GM12878 (cell line): ENCODE measurements at places on chromosomes 12 and 14. TPM values are rescaled to one million over a fixed set of nuclear protein-coding genes. Genes with fewer than 3 reads are reported as not detected.

C1S gene
- 1.2 and 1.3 TPM in 2 replicates for total RNA-seq

GPR132 gene
- total RNA-seq = 39.6 and 40.3 TPM in 2 replicates

SLCO1A2 gene
- total RNA-seq = not detected in 2 replicates

DNA sequence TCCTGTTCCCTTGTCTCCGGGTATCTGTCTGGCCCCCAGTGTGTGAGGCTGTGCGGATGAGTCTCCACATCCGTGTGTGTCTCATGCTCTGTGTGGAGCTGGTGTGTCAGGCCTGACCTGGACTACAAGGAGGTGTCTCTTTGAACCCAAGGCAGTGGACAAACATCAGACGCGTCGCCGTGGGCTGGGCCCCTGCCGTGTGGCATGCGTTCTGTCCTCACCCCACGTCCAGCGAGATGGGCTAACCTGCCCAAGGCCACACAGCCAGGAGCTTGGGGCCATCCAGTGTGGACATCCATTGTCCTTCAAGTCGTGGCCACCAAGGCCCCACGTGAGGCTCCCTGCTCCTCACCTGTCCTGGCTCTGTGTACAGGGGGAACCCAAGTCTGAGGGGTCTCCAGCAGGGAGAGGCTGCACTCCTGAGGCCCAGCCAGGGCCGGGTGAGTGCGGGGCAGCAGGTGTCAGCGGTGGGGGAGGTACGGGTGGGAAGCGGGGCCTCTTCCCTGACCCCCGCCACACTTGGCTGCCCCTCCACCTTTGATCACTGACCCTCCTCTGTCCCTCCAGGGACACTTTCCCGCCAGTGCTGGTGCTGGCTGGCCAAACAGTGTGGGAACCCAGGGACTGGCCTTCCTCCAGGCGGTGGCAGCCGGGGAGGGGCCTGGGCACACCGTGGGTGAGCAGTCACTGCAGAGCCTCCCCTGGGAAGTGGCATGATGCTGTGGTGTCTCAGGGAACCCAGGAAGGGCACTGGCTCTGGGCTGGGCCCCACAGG, 48.5 kb downstream of the CYP46A1 start:
- H3K27me3 ChIP-seq = peaks cover 2% of the 10 kb centered on the region
- H3K4me1 ChIP-seq = no peaks in the 10 kb centered on the region
- no peak for DNase-seq
- no peak overlapping the region for H3K27ac ChIP-seq

DNA sequence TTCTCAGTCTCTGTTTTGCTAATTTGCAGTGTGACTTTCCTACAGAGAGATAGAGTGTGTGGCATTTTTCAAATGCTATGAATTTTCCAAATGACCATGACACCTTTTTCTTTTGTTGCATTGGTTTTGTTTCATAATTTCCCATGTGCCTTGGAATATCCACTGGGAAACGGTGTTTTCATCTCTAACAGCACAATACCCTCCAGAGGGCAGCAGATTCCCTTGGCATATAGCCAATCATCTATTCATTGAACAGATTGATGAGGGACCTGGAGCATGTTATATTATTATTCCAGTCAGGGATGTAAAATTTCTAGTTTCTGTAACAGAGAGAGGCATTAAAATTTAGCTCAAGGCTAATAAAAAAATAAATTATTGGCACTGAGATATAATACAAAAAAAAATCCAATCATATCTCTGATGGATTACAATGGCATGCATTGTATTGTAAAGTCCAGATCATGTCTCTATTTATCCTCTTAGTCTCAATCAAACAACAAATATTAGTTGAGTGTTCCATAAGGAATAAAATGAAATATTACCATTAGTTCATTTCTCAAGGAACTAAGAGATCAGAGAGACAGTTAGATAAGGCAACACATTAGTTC, 29.6 kb upstream of the NTN4 start:
- H3K4me1 ChIP-seq = no peaks in the 10 kb centered on the region
- H3K27me3 ChIP-seq = no peaks in the 10 kb centered on the region; the same call in 1 of the 2 replicates
- no peaks in the 10 kb centered on the region for H3K36me3 ChIP-seq
- DNase-seq = no peak

DNA sequence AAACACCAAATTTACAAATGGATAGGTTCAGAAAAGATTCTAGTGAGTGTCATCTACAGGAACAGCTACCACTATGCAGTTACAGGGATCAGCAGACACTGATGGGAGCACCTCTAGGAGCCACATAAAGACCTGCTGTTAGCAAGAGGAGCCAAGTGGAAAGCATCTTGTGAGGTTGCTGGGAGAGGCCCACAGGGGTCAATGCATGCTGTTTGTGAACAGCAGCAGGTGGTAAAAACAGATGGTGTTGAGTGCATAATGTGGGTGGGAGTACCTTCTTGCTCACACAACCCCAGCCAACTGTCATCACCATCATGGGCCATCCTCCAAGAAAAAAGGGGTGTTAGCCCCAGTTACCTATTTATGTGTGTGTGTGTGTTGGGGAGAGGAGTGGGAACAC, 215.2 kb upstream of the SSTR1 start:
- H3K27me3 ChIP-seq = no peaks in the 10 kb centered on the region
- no peaks in the 10 kb centered on the region for H3K36me3 ChIP-seq
- DNase-seq = no peak
- no peaks in the 10 kb centered on the region for H3K4me1 ChIP-seq
- H3K27ac ChIP-seq = no peak overlapping the region

DNA sequence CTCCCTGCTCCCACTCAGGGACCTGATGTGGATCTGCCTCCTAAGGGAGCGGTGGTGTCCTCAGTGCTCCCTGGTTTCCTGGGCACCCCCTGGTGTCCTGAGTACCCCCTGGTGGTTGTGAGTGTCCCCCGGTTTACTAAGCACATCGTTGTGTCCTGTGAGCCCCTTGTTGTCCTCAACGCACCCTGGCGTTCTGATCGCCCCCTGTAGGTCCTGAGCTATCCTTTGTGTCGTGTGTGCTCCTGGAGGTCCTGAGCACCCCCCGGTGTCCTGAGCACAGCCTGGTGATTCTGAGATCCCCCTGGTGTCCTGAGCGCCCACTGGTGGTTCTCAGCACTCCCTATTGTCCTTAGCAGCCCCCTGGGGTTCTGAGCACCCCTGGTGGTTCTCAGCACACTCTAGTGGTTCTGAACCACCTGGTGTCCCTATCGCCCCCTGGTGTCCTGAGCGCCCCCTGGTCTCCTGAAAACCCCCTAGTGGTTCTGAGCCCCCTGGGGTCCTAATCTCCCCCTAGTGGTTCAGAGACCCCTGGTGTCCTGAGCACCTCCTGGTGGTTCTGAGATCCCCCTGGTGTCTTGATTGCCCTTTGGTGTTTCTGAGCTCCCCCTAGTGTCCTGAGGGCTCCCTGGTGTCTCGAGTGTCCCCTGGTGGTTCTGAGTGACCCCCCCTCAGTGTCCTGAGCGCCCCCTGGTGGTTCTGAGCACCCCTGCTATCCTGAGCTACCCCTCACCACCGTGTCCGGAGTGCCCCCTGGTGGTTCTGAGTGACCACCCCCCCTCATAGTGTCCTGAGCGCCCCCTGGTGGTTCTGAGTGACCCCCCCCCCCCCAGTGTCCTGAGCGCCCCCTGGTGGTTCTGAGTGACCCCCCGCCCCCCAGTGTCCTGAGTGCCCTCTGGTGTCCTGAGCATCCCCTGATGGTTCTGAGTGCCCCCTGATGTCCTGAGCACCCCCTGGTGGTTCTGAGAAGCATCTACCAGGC, 615.1 kb downstream of the TMEM121 start:
- H3K4me1 ChIP-seq = no peaks in the 10 kb centered on the region
- no peak for DNase-seq
- no peaks in the 10 kb centered on the region for H3K27me3 ChIP-seq
- no peak overlapping the region for H3K27ac ChIP-seq
- no peak overlapping the region for H3K4me3 ChIP-seq
- H3K36me3 ChIP-seq = no peaks in the 10 kb centered on the region

- no peak overlapping the region for H3K27ac ChIP-seq
- H3K4me1 ChIP-seq = no peaks in the 10 kb centered on the region
- no peak overlapping the region for H3K4me3 ChIP-seq
Observed at GRCh38 chr14:23532658-23533057, 18.9 kb downstream of the ZFHX2 start.

- no peaks in the 10 kb centered on the region; the same call in 1 of the 2 replicates for H3K36me3 ChIP-seq
- DNase-seq = no peak
- no peak overlapping the region for H3K4me3 ChIP-seq
- H3K27me3 ChIP-seq = no peaks in the 10 kb centered on the region
Observed at GRCh38 chr14:65745396-65746190, 333.1 kb downstream of the FUT8 start.

DNA sequence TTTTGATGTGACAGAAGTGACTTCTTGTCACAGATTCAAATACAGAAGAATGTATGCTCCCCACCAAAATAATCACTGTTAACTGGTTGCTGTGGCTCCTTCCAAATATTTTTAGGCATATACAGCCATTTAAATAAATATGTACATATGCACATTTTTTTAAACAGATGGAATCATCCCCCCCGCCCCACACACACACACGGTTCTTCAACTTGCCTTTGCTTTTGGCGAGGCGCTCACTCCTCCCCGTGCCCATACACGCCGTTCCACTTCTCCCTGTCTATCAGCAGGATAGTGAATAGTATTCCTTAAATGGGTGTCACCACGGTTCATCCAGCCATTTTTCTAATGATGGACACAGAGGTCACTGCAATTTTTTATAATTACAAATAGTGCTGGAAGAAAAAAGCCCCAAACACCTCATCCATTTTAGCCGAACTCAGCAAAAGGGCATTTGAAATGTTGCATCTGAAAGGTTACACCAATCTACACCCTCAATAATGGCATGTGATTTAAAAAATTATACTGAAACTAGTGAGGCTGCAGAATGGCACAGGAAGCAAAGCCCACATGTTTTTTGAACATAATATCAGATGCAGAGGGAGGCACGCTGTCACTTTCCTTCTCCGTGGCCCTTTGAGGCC, 39.2 kb upstream of the MEG3 start:
- H3K27me3 ChIP-seq = no peaks in the 10 kb centered on the region
- DNase-seq = no peak
- H3K36me3 ChIP-seq = no peaks in the 10 kb centered on the region
- H3K27ac ChIP-seq = no peak overlapping the region
- H3K4me3 ChIP-seq = no peak overlapping the region

DNA sequence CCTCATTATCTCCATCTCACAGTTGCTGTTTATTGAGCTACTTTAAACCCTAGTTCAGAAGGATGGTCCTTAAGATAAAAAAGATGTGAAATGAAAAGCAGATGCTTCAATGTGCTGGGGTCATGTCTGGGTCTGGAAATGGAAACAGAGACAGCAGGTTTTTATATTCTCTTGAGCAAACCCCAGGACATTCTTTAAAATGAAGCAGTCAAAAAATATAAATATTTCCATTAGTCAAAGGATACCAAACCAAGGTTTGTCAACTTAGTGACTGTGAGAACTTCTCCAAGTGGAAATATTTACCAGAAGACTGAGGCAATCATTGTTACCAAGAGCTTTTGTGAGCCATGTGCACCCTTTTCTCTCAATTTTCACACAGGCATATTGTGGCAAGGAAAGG, 102.5 kb upstream of the DIO2 start:
- no peaks in the 10 kb centered on the region for H3K4me1 ChIP-seq
- no peak for DNase-seq
- H3K4me3 ChIP-seq = no peak overlapping the region
- no peak overlapping the region for H3K27ac ChIP-seq

DNA sequence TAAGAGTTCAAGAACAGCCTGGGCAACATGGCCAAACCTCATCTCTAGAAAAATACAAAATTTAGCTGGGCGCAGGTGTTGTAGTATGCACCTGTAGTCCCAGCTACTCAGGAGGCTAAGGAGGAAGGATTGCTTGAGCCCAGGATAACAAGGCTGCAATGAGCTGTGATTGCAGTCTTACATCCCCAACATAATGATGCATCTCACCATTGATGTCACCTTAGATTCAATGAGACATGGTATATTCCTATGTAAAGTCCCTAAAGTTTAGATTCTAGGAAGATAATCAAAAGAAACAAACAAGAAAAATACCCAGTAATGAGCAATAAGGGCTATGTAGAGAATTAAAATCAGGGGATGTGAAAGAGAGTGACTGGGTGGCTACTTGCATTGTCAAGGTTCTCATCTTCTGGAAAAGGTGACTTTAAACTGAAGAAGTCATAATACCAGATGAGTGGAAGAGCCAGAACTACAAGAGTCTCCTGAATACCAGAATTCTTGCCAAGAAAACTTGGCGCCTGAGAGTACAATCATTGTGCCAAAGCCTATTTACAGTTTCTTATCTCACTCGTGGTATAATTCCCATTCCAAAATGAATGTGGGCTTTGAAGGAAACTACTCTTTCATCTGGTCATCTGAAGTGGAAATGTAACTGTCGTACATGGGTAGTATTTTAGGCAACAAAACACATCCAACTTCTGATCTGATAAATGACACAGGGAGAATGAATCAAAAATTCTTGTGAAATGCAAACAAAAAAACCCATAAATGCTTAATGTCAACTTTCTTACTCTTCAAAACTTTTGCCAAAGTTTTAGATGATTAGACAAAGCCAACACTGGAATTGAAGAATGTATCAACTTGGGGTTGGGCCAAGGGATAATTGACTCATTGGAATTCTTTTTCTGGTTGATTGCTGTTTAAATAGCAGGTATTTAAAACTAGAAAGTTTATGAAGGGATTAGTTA, 81.1 kb upstream of the ST8SIA1 start:
- H3K36me3 ChIP-seq = no peaks in the 10 kb centered on the region
- H3K27ac ChIP-seq = no peak overlapping the region
- no peak overlapping the region for H3K4me3 ChIP-seq
- H3K27me3 ChIP-seq = no peaks in the 10 kb centered on the region

DNA sequence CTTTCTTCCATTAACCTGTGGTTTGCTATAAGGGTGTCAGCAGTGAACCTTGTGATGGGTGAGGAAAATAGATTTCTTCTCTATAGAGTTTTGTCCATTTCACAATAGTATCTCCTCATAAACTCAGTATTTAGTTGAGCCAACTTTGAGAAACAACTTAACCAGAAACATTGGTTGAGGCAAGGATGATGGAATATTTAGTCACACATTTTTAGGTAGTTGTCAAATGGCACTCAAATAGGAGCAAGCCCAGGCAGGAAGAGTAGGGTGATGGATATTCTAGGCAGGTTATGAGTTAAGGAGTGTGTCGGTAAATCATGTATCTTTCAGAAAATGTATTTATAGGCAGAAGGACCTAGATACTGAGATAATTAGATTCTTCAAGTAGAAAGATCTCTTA, 1267.6 kb downstream of the SLC16A7 start:
- H3K36me3 ChIP-seq = no peaks in the 10 kb centered on the region
- H3K4me3 ChIP-seq = no peak overlapping the region
- H3K27ac ChIP-seq = no peak overlapping the region
- H3K4me1 ChIP-seq = no peaks in the 10 kb centered on the region

DNA sequence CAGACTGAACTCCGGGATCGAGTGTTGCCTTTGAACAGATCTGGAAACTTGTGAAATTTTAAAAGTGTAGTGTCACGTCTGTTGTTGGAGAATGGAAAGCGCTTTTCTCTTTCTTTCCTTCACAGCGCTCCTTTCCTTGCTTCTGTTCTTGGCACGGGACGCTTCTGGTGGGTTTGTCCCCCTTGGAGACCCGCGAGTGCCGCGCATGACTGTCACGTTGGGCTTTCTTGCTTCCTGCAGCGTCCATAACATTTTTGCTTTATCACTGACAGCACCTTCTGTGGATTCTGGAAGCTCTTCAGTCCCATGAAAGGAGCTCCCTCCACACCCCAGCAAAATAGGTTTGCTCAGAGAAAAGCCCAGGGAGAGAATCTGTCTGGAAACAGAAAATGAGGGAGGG, 193.0 kb upstream of the TMEM132C start:
- H3K27ac ChIP-seq = no peak overlapping the region
- no peaks in the 10 kb centered on the region for H3K36me3 ChIP-seq
- no peak overlapping the region for H3K4me3 ChIP-seq
- no peaks in the 10 kb centered on the region for H3K27me3 ChIP-seq
